ENCODE measurements at places on chromosomes 5 and 9.

GRCh38 chr9:134591082-134591571, 50.5 kb upstream of the COL5A1 start:
- no peak overlapping the region for H3K4me3 ChIP-seq
- H3K27me3 ChIP-seq, result no peaks in the 10 kb centered on the region
- no peaks in the 10 kb centered on the region for H3K36me3 ChIP-seq
- no peaks in the 10 kb centered on the region for H3K4me1 ChIP-seq
- H3K27ac ChIP-seq, result no peak overlapping the region

DNA sequence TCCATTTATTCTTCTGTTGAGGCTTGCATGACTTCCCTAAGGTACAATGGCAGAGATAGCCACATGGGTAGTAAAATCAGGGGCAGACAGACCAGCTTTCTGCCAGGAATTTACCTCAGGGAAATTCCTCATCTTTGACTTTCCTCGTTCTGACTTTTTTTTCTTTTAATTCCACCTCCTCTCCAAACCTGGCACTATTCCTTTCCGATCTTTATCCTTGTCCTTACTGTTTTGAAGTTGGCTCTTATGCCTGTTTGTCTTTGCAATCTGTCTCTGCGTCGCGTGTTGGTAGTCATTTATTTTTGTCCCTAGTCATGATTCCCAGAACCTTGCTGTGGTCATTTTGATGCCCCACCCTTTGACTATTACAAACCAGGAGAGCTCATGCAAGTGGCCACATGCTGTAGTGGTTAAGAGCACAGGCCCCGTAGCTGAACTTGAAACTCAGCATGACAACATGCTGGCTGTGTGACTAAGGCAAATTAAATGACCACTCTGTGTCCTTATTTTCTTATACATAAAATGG, 19.0 kb downstream of the TMC1 start:
- no peaks in the 10 kb centered on the region for H3K36me3 ChIP-seq
- no peaks in the 10 kb centered on the region for H3K27me3 ChIP-seq
- no peak for DNase-seq

DNA sequence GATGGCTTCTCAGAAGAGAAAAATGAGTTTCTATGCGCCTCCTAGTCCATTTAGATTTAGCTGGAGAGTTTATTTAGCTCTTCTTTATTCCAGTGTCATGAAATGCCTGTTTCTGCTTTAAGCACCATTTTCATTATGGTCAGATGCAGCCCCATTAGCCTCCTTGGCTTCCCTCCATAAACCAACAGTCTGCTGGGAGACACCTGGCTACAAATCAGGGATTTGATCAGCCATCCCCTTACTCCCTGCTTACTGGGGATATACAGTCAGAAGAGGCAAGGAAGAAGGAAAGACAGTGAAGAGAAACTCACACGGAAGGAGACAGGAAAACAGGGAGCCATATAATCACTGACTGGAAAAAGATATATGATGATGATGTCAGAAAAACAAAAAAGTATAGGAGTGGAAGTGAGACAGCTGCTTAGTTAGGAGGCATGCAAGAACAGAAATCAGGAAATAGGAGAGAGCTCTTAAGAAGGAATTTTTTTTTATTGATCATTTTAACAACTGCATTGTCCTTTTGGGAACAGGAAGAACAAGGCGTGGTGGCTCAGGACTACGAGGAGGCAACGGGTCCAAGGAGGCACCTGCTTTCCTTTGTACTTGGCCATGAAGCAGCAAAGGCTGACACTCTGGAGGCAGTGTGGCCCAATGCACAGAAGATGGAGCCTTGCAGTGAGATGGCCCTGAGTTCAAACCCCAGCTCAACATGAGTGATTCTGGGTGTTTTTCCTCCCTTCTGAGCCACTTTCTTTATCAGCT, 56.1 kb downstream of the MED27 start:
- no peak for DNase-seq
- no peak overlapping the region for H3K4me3 ChIP-seq
- H3K4me1 ChIP-seq, result peaks cover 24% of the 10 kb centered on the region
- H3K36me3 ChIP-seq, result no peaks in the 10 kb centered on the region
- no peaks in the 10 kb centered on the region for H3K27me3 ChIP-seq

- peaks cover 39% of the 10 kb centered on the region for H3K4me1 ChIP-seq
- H3K27me3 ChIP-seq, result no peaks in the 10 kb centered on the region
- H3K27ac ChIP-seq, result no peak overlapping the region
These were observed 330.8 kb upstream of the RFX3 start for GRCh38 chr9:3856592-3856991.

GRCh38 chr5:72206160-72206559, 98.9 kb downstream of the MAP1B start:
- no peaks in the 10 kb centered on the region for H3K27me3 ChIP-seq
- no peak for DNase-seq
- H3K4me3 ChIP-seq, result no peak overlapping the region
- H3K4me1 ChIP-seq, result peaks cover 14% of the 10 kb centered on the region
- no peak overlapping the region for H3K27ac ChIP-seq
- no peaks in the 10 kb centered on the region for H3K36me3 ChIP-seq

DNA sequence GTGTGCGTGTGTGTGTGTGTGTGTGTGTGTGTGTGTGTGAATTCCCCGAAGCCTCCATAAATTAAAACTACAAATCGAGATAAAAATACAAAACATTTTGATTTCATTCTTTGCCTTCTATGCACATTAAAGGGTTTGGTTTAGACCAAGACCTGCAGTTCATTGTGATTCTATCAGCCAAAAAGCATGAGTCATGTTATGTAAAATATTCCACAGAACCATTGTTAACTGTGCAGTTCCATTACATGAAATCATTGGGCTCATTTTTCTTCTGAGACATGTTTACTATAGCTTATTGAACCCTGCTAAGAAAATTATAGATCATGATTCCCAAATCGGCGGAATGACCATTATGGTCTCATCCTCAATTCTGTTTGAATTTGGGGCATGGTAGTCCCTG, 11.7 kb downstream of the CAVIN4 start:
- no peak for DNase-seq
- H3K27me3 ChIP-seq, result no peaks in the 10 kb centered on the region
- H3K4me1 ChIP-seq, result no peaks in the 10 kb centered on the region
- H3K27ac ChIP-seq, result no peak overlapping the region
- H3K4me3 ChIP-seq, result no peak overlapping the region
- no peaks in the 10 kb centered on the region for H3K36me3 ChIP-seq

DNA sequence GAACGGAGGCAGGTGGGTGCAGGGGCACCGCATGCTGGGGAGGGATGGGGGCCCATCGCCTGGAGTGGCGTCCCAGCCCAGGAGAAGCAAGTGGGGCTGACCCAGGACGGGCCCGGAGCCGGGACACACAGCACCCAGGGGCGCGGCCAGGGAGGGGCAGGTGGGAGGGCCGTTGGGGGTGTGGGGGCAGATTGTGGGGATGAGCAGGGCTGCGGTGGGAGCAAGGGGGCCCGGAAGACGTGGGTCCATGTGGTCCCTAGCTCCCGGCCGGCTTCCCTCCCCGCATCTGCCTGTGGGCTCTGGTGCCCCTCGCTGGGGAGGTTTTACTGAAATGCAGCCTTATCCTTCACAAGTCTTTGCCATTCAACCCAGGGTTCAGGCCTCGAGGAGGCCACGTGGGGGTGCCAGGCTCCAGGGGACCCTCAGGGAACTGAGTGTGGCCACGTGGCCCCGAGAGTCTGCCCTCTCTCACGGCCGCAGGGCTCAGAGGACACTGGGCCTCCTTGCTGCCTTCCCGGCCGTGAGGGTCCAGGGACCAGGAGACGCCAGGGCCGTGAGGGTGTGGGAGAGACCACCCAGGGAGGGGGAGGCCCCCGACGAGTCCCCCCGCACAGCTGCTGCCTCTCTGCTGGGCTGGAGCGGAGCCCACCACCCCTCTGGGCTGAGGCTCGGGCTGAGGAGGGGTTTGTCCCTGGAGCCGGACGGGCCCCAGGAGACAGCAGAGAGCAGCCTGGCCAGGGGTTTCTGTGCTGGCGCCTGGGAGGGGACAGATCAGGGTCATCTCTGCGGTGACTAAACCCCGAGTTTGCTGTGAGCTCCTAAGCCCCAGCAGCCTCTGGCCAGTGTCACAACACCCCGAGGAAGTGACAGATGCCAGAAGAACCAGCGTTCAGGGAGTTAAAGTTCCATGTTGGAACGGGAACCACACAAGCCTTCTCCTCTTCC, 35.2 kb downstream of the SLC9A3 start:
- DNase-seq, result no peak
- H3K27me3 ChIP-seq, result no peaks in the 10 kb centered on the region
- H3K4me1 ChIP-seq, result no peaks in the 10 kb centered on the region
- no peak overlapping the region for H3K27ac ChIP-seq

- H3K27ac ChIP-seq, result no peak overlapping the region
- no peaks in the 10 kb centered on the region for H3K4me1 ChIP-seq
- no peaks in the 10 kb centered on the region for H3K27me3 ChIP-seq
- H3K4me3 ChIP-seq, result no peak overlapping the region
- no peaks in the 10 kb centered on the region for H3K36me3 ChIP-seq
- no peak for DNase-seq
These were observed 537 bp downstream of the MEIKIN start for GRCh38 chr5:131944702-131945550.

DNA sequence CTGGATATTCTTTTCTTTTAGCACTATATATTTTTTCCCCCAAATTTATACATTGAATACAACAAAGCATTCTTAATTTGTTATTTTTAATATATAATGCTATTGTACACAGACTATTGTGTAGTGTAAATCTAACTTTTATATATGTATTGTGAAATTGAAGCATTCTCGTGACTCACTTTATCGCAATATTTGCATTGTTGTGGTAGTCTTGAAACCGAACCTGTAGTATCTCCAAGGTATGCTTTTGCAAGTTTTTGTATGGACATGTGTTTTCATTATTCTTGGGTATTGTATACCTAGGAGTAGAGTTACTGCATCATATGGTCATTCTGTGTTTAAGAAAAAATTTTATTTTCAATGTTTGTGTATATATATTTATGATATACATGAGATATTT, 49.6 kb downstream of the NSD1 start:
- no peak overlapping the region for H3K4me3 ChIP-seq
- peaks cover 41% of the 10 kb centered on the region for H3K36me3 ChIP-seq
- no peak for DNase-seq
- peaks cover 24% of the 10 kb centered on the region for H3K4me1 ChIP-seq

- no peak overlapping the region for H3K27ac ChIP-seq
- H3K27me3 ChIP-seq, result no peaks in the 10 kb centered on the region
- H3K4me1 ChIP-seq, result peaks cover 9% of the 10 kb centered on the region
- no peak overlapping the region for H3K4me3 ChIP-seq
These were observed 2.4 kb downstream of the ACTL7A start for GRCh38 chr9:108864446-108864845.

DNA sequence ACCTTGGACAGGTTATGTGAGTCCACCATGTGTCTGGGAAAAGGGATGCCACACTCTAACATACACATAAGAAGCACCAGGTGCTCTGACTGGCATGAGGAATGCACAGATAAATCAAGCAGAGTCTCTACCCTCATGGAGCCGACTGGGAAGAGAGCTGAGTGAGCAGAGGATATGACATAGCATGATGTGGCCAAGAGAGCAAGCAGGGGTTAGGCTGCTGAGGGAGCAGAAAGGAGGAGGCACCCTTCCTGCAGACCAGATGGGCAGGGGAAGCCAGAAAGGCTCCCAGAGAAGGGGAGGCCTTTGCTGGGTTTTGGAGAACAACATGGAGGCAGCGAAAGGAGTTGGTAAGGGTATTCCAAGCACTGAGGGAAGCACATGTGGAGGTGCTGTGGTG, 223.1 kb downstream of the GNA14 start:
- no peaks in the 10 kb centered on the region for H3K27me3 ChIP-seq
- no peak for DNase-seq

DNA sequence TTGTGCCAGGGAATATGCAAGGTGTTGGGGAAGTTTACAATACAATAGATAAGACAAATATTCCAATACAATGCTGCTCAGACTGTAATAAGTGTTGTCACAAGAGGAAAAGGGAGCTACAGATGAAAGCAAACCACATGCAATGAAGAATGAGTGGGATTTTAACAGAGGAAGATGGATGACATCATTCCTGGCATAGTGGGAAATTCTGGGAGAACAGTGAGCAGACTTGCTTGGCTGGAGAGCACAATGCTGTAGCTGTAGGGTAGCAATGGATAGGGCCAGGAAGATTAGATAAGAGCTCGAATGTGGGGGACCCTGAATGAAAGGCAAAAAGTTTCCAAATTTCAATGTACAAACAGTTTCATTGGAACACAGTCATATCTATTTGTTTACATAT, 9.5 kb upstream of the DPYSL3 start:
- no peaks in the 10 kb centered on the region for H3K27me3 ChIP-seq
- H3K27ac ChIP-seq, result no peak overlapping the region
- H3K36me3 ChIP-seq, result no peaks in the 10 kb centered on the region
- H3K4me3 ChIP-seq, result no peak overlapping the region

- no peaks in the 10 kb centered on the region for H3K4me1 ChIP-seq
- H3K4me3 ChIP-seq, result no peak overlapping the region
- H3K27me3 ChIP-seq, result no peaks in the 10 kb centered on the region
- no peak for DNase-seq
- H3K36me3 ChIP-seq, result no peaks in the 10 kb centered on the region
These were observed 96.6 kb downstream of the ADRB2 start for GRCh38 chr5:148923023-148923422.

DNA sequence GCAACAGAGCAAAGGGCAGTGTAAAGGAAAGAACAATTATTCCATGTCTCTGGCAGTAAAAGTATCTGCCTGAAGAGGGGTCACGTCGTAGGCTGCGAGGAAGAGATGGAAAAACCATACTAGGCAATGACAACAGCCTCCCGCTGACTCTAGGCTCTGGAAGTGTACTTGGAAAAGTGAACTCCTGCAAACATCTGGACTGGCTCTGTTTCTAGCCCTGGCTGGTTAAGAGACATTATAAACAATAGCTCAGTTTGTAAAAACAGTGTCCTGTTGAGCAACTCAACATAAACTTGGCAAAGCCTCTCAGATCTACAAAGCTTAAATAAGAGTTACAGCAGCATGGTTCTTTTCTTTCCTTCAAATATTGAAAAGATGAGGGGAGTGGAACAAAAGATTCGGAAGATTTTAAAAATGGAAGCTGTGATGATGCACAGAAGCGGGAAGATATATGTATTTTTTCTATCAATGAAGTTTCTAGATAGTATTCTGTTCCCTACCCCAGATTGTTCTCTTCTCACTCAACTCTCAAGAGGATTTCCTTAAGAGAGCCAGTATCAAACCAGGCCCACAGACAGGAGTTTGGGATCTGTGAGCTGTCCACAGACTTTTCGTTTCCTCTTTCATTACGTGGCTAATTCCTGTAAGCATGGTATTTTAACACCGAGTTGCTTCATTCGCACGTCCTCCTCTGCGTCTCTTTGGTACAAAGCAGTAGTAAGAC, 79.4 kb downstream of the SPTLC1 start:
- H3K4me3 ChIP-seq, result no peak overlapping the region
- peaks cover 16% of the 10 kb centered on the region for H3K36me3 ChIP-seq
- H3K4me1 ChIP-seq, result peaks cover 26% of the 10 kb centered on the region
- DNase-seq, result no peak
- H3K27me3 ChIP-seq, result no peaks in the 10 kb centered on the region

DNA sequence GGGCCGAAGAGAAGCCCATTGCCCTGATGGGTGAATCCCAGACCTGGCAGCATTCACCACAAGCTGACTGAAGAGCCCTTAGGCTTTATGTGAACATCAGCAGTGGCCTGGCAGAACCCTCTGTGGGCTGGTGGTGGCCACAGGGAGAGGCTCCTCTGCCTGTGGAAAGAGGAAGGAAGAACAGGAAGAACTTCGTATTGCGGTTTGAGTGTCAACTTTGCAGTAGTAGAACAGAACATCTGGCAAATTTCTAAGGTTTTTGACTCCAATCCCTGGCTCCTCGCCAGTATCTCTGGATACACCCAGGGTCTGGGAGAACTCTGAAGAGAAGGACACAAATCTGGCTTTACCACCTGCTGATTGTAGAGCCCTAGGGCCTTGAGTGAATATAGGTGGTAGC, 356.4 kb upstream of the GRAMD2B start:
- H3K27ac ChIP-seq, result no peak overlapping the region
- H3K27me3 ChIP-seq, result no peaks in the 10 kb centered on the region
- DNase-seq, result no peak
